Activated CD8-positive, alpha-beta T cell treated with anti-CD3 and anti-CD28 coated beads, Interleukin-2, amount 10 ng/mL, durations not matched to agents 7 days and 5 days (primary cell): ENCODE measurements at places on chromosomes 3 and 15. TPM values are rescaled to one million over a fixed set of nuclear protein-coding genes. Genes with fewer than 3 reads are reported as not detected.
A peak's percentile ranks its signal among the peaks of the same experiment; 100 is the strongest.

Gene LAMB2
- total RNA-seq, result 0.29 TPM

Gene MYZAP
- total RNA-seq, result not detected

Gene GOLGA6A
- total RNA-seq, result not detected

Gene RTP4
- total RNA-seq, result 12.9 TPM

GRCh38 chr3:61201071-61201470 is 50.2 kb downstream of the FHIT start:
- H3K27me3 ChIP-seq, result no peaks in the 10 kb centered on the region
- no peak overlapping the region for H3K4me3 ChIP-seq
- no peak for DNase-seq
- no peaks in the 10 kb centered on the region for H3K4me1 ChIP-seq

GRCh38 chr15:76932135-76932966 is 802 bp downstream of the RCN2 start:
- peaks cover 33% of the 10 kb centered on the region for H3K36me3 ChIP-seq
- H3K27ac ChIP-seq, result peak overlapping the region; percentile 76
- peaks cover 11% of the 10 kb centered on the region for H3K27me3 ChIP-seq
- peak overlapping the region; percentile 82 for H3K4me3 ChIP-seq
- peak; percentile 30 for DNase-seq

DNA sequence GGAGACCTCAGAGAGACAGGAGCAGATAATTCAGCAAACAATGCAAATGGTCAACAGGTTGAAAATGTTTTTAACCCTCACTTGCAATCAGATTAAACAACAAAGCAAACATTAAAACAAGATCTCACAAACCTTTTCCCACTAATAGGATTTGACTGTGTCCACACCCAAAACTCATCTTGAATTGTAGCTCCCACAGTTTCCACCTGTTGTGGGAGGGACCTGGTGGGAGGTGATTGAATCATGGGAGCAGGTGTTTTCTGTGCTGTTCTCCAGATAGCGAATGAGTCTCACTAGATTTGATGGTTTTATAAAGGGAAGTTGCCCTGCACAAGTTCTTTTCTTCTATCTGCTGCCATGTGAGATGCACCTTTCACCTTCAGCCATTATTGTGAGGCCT is 1.3 kb upstream of the LYSMD4 start:
- peaks cover 23% of the 10 kb centered on the region for H3K4me1 ChIP-seq
- H3K4me3 ChIP-seq, result no peak overlapping the region
- H3K36me3 ChIP-seq, result peaks cover 12% of the 10 kb centered on the region
- no peaks in the 10 kb centered on the region for H3K27me3 ChIP-seq
- no peak overlapping the region for H3K27ac ChIP-seq

DNA sequence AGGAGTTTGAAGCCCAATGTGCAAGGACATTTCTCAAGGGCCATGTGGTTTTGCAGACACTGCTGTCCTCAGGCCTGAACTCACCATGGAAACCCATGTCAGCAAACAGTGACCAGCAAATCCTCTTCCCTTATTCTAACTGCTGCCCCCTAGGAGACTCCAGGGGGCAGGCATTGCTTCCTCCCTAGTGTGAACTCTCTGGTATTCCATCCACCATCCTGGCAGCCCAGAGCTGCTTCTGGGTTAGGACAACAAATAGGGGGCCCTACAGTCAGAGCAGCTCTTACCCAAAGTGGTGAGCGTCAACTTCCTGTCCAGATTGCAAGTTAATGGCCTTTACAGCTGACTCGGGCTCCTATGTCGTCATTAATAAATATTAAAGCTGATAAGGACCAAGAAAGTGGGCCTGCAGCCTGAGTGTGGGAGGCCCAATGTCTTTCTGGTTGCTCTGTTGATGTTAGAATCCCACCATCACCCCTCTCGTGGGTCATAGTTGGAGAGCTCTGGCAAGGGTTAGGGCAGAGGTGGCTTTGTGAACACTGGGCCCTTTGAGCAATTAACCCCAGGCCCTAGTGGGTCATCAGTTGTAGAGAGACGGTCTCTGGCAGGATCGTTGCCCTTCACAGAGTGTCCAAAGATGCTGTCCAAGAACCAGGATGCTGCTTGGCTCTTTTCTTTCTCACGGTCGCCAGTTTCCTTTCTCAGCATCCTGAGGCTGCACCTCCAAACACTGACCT is 41.5 kb downstream of the TGM4 start:
- H3K36me3 ChIP-seq, result peaks cover 6% of the 10 kb centered on the region
- no peak overlapping the region for H3K4me3 ChIP-seq
- H3K27me3 ChIP-seq, result peaks cover 3% of the 10 kb centered on the region
- no peak for DNase-seq

- H3K4me1 ChIP-seq, result no peaks in the 10 kb centered on the region
- H3K36me3 ChIP-seq, result no peaks in the 10 kb centered on the region
- H3K4me3 ChIP-seq, result no peak overlapping the region
- H3K27ac ChIP-seq, result no peak overlapping the region
Observed at GRCh38 chr15:93109336-93110102, 20.5 kb upstream of the RGMA start.

GRCh38 chr3:135444058-135444457 is 521.5 kb upstream of the PPP2R3A start:
- no peak for DNase-seq
- H3K4me1 ChIP-seq, result no peaks in the 10 kb centered on the region

- no peak overlapping the region for H3K4me3 ChIP-seq
- H3K4me1 ChIP-seq, result no peaks in the 10 kb centered on the region
- no peak overlapping the region for H3K27ac ChIP-seq
Observed at GRCh38 chr3:26558257-26558656, 64.3 kb upstream of the LRRC3B start.

GRCh38 chr3:32181365-32181764 is 57.1 kb upstream of the CMTM8 start:
- H3K27ac ChIP-seq, result no peak overlapping the region
- H3K4me3 ChIP-seq, result no peak overlapping the region

GRCh38 chr15:83018436-83018835 is 7.0 kb upstream of the C15orf40 start:
- peaks cover 30% of the 10 kb centered on the region for H3K36me3 ChIP-seq
- H3K27ac ChIP-seq, result no peak overlapping the region
- H3K4me3 ChIP-seq, result no peak overlapping the region
- no peak for DNase-seq
- H3K4me1 ChIP-seq, result peaks cover 15% of the 10 kb centered on the region

DNA sequence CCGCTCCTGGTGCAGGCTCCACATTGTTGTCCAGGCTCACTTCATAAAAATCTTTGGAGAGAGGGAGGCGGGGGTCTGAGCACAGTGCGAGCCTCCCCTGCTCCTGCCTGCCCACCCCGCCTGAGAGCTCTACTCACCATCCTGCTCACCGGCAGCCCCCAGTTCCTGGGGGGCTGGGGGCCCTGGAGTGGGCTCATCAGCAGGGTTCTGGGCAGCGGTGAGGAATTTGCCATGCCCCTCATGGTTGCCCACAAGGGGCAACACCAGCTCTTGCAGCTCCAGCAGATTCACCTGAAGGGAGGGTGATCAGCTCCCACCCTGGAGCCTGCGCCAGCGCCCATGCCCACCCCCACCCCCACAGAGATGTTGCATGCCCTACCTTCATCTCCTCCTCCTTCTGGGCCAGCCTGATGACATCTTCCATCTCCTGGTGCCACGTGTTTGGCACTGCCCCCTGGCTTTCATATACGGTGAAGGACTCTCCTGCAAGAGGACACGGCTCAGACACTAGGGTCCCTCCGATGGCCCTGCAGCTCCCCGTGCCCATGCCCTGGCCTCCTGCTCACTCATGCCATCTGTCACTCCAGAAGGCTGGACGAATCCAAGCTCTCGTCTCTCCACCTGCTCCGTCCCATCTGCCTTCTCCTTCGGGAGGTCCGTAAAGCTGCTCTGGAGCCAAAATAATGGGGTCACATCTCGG is 162.1 kb downstream of the TBC1D2B start:
- H3K4me3 ChIP-seq, result no peak overlapping the region
- no peaks in the 10 kb centered on the region for H3K36me3 ChIP-seq
